ENCODE measurements at places on chromosomes 5 and 9.
A peak's percentile ranks its signal among the peaks of the same experiment; 100 is the strongest.

- DNase-seq = no peak
These were observed 484.8 kb downstream of the EBF1 start for GRCh38 chr5:158614951-158615350.

DNA sequence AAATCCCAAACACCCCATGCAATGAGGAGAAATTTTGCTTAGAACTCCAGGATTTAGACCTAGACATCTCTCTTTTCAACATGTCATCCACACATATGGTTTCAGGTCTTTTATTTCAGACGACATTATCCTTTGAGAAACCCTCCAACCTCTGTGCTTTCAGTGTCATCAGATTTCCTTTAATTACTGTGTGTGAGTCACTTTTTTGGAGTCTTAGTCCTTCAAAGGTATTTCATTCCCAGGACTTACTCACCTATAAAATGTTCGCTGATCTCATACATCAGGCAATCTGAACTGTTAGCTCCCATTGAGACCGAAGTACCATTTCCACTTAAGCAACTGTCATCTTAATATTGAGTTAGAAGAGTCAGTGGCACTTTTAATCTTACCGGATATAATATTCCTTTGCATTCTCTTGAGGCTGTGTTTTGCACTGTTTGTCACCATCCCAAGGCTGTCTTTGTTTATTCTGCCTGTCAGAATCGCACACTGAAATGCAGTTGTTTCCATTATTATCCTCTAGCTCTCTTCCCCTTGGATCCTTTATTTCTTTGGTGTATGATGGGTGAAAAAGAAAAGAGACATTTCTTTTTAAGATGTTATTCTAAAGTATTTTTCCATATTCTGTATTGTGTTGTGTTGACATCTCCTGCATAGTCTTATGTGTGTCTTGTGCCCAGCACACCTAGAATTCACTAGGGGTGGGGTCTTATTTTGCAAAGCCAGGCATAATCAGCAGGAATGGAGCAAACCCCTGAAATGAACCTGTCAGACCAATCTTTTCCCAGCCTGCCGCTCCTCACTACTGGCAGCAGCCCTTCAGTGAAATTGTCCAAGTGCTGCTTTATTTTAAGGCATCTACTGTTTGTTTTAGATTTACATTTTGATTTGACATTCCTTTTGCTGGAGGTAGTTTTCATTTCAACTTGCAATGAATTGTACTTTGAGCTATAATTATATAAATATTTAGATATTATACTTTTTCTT, 155.4 kb downstream of the PAM start:
- no peak for DNase-seq

DNA sequence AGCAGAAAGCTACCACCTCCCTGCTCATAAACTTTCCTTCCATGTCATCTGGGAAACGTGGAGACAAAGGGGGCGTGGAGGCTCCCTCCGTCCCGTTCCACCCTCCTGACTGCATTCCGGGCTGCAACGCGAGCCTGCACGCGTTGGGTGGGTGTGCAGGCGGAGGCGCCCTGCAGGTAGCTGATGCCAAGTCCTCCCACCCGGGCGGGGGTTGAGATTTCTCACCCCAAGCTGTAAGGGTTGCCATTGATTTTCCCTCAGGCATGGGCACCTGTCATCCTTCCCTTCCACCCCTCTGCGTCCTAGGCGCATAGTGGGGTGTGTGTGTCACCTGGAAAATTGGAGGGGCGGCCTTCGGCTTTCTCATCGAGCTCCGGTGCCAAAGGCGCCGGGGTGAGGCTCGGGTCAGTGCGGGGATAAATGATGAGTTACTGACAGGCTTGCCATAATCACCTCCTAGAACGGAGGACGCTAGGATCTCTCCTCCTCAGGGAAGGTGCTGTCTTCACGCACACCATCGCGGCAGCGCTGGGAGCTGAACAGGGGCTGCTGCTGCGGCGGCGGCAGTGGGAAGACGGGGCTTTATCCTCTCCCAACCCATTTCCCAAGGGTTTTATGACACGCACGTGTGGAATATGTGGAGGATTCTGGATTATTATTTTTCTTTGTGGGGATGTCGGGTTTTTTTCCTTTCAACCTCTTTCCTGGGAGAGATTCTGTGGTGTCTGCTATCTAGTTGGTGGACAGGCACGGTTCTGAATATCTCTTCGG, 973 bp downstream of the PLPPR1 start:
- no peak for DNase-seq

DNA sequence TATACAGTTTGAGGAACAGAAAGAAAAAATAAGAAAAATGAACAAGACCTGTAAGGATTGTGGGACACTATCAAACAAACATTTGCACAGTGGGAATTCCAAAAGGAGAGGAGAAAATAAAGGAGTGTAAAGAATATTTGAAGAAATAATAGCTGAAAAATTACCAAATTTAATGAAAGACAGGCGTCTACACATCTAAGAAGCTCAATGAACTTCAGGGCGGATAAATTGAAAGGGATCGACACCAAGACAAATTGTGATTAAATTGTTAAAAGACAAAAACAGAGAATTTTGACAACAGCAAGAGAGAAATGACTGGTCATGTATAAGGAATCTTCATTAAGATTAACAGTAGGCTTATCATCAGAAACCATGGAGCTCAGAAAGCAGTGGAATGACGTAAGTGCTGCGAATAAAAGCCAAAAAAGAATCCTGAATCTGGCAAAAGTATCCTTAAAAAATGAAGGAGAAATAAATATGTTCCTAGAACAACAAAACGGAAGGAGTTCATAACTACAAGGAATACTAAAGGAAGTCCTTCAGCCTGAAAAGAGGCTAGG, 3.5 kb upstream of the SLC38A9 start:
- no peak for DNase-seq

GRCh38 chr5:139787568-139788293, 7.9 kb upstream of the PSD2 start:
- DNase-seq = peak; percentile 75

- no peak for DNase-seq
These were observed 70.5 kb upstream of the HMHB1 start for GRCh38 chr5:143741421-143741820.

GRCh38 chr9:81462801-81463200, 226.5 kb downstream of the TLE1 start:
- no peak for DNase-seq

DNA sequence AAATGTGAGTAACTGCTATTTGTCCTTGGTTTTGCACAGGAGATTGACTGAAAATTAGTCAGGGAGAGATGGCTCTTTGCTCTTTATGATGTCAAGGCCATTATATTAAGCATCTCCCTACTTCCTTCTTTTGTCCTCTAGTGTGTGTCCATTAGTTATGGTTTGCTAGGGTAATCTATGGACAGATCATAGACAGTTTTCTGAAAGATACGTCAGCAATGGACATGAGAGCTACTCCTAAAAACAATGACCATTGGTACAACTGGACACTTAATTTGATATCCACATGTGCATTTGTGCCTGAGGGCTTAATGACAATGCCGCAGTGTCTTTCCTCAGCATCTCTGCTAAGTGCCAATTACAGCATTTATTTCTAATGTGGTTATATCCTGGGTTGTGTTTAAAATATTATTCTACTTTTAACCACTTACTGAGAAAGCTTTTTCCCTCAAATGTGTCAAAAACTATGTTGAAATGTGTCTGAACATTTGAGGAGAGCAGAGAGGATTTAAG, 218.2 kb upstream of the RFX3 start:
- no peak for DNase-seq

- DNase-seq = no peak
These were observed 40.6 kb downstream of the SEMA5A start for GRCh38 chr5:9505225-9505624.

- no peak for DNase-seq
These were observed 102.8 kb upstream of the CDKN2B start for GRCh38 chr9:22111954-22112247.

GRCh38 chr9:77946296-77946695, 85.3 kb downstream of the GNAQ start:
- DNase-seq = no peak

DNA sequence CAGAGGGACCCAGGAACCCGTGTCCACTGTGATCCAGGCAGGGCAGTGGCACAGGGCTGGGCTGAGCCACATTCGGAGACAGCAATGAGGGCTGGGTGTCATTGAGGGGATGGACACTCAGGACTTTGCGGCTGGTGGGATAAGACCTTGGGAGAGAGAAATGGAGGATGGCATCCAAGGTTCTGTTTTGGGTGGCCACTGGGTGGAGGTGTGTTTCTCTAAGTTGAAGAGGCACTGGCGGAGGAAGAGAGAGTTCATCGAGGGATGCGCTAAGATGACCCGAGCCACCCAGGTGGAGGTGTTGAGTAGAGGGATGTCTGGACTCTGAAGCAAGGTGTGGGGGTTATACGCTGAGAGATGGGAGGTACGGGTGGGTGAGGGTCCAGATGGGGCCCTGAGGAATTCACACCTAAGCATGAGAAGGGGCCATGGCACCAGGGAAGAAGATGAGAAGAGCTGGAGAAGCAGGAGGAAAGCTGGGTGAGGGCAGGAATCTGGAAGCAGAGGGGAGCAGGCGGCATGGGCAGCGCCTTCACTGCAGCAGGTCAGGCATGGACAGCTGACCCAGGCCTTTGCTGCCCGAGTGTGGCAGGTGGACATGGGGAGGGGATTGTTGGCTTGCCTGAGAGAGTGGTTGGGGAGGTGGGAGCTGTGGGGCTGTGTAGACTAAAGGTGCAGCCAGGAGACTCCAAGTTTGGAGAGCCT, 2.5 kb upstream of the SLC25A48 start:
- DNase-seq = no peak

DNA sequence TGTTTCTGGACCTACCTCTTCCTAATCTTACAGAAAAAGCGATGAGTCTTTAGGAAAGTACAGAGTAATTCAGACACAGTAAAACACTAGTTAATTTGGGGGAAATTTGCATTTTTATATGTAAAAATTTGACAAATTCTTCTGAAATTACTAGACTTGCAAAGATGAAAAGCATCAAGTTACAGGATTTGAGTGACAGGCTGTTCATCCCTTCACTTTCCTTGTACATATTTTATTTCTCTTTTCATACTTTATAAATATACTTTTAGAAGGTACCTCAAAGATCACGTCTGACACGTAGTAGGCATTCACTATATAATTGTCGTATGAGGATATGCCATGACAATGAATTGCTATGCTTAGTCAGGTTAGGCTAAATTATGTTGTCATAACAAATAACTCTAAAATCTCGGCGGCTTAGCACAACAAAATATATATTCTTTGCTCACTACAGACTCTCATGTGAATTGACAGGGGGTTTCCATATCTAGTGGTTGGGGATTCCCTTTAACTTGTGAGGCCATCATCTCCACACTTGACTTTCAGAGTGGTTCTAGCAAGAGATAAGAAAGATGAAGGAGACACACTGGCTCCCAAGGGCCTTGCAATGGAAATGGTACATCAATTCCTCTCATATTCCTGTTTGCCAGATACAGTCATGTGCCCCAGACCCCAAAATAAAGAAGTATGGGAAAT, 154.1 kb upstream of the TUT7 start:
- no peak for DNase-seq

DNA sequence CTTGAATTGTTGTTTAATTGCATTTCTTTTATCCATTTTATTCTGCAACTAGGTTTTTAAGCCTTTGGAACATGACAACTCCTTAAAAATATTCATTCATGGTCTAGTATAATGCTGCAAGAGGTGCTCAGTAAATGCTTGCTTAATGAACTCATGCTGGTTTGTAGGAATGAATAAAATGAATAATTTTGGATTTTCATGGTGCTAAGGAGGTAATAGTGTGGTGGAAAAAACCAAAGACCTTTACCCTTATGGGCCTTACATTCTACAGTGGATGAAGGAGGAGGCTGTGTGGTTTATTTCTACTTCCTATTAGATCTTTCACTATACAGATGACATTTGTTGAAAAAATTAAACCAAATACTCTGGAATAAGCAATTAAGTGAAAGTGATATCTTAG, 43.4 kb downstream of the LRRTM2 start:
- no peak for DNase-seq

- DNase-seq = no peak
These were observed 53.4 kb downstream of the RNF145 start for GRCh38 chr5:159155960-159156359.

GRCh38 chr5:5220901-5221631, 80.9 kb downstream of the ADAMTS16 start:
- DNase-seq = no peak

DNA sequence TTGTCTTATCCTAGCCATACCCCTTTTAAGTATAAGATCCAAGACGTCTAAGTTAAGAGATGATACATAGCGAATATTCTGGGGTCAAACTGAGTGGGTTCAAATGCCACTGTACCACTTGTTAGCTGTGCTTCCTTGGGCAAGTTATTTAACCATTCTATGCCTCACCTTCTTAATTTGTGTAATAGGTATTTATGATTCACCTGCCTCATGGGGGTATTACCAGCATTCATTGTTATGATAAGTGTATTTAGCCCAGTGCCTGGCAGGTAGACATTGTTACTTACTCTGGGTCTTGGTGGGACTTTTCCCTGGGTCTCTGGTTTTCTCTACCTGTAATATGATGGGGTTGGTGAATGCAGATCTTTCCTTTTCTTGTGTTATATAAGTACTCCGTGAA, 3.8 kb downstream of the LARP1 start:
- DNase-seq = no peak

- no peak for DNase-seq
These were observed 269.4 kb upstream of the POU5F2 start for GRCh38 chr5:94010814-94011213.

DNA sequence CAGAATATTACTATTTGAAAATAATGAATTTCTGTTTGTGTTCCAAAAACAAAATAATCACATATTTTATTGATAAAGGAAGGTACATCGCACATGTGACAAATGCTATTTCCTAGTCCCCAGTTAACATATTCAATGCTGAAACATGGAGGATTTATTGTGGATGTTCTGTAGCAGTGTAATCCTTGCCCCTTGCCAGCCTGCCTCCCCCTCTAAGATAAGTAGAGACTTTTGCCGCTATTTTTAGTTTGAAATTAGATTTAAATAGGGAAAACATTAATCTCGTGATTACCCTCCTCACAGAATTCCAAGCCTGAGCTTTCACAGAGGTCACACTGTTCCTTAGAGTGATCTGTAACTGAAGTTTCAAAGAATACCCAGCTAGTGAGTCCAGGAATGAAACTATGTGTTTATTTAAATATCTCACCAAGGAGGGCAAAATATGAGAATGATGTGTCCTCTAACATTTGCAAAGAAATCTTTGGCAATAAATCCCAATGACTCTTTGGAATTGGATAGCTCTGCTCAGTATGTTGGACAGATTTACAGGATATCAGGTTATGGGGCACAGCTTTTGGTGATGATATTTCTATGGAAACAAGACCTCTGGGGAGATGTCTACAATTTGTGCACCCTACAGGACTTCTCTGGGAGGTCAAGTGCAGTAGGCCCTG, 17.3 kb downstream of the CTXN3 start:
- no peak for DNase-seq

Measured in T-helper 2 cell treated with Interferon-gamma antibody and Interleukin-4, amounts not matched to agents 5 μg/mL and 100 μg/mL, for 36 hours (primary cell).